ENCODE measurements at places on chromosomes 6 and 20. TPM values are rescaled to one million over a fixed set of nuclear protein-coding genes. Genes with fewer than 3 reads are reported as not detected.

DNA sequence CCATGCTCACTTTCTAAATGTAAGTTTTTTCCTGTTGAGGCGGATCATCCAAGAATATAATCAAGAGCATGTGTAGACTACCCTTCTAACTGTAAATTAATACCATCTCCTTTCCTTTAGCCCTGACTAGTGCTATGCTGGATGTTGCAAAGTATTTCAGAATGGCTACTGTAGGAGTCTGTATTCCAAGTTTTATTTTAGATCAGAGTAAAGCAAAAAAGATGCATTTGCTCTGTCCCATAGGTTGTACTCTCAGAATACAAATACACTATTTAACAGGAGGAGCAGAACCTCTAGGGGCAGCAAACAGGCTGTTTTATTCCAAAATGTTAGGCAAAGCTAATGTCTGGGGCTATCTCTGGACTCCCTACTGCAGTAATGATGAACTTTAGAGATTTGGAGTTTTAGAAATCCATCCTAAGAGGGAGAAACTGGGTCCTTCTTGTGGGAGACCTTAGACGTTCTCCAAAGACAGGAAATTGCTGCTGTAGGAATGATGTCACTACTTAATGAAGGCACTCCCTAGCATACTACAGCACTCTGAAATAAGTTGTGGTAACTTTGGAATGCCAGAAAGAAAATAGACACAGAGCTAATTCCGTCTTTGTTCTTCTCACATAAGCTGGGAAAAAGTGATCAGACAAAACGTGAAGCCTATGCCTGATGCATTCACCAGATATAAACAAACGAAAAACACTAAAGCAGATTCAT, 392.4 kb upstream of the HS3ST5 start:
- no peak for DNase-seq

- DNase-seq, result no peak
Measured at GRCh38 chr6:159892053-159892452, 1.3 kb downstream of the MAS1 start.

- DNase-seq, result no peak
Measured at GRCh38 chr20:60050193-60050947, 92.1 kb downstream of the CDH26 start.

- DNase-seq, result no peak
Measured at GRCh38 chr6:135941275-135942025, 89.9 kb downstream of the PDE7B start.

- DNase-seq, result peak; percentile 71
Measured at GRCh38 chr6:63805808-63806572, 170.4 kb downstream of the PHF3 start.

DNA sequence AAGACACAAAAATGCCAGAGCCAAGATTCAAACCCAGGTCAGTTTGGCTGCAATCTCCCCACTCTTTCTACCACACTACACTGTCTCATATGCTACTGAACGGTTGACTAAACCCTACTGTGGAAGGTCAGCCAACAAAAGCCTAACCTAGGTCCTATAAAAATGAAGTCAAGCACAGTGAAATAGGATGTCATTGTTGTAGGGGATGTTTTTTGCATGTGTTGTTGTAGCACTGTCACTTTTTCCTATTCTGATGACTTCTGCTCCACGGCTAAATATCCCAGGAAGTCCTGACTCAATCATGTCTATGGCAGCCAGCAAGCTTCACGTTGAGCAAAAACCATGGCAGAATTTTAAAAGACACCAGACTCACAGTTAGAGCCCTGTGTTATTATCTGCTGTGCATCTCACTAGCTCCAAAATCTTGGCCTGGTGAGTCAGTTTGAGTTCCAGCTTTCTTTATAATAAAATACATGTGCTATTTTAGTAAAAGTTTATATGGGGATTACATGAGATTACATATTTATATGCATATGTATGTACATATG, 322.1 kb upstream of the NT5E start:
- DNase-seq, result peak; percentile 48

DNA sequence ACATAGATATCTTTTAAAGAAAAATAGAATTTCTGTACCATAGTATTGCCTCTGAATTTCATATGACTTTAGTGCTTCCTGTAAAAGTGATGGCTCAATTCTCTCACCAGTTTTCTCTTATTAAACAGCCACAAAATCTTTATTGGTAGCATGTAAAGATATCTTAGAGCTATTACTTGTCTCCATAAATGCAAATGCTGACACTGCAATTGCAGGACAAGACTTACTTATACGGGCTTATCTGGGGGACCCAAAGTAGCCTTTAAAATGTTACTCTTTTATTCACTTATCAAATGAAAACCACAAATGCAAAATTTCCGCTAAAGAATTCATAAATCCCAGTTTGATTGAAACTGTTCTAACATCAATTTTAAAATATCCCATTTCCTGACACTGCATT, 287.1 kb upstream of the SPTLC3 start:
- no peak for DNase-seq

DNA sequence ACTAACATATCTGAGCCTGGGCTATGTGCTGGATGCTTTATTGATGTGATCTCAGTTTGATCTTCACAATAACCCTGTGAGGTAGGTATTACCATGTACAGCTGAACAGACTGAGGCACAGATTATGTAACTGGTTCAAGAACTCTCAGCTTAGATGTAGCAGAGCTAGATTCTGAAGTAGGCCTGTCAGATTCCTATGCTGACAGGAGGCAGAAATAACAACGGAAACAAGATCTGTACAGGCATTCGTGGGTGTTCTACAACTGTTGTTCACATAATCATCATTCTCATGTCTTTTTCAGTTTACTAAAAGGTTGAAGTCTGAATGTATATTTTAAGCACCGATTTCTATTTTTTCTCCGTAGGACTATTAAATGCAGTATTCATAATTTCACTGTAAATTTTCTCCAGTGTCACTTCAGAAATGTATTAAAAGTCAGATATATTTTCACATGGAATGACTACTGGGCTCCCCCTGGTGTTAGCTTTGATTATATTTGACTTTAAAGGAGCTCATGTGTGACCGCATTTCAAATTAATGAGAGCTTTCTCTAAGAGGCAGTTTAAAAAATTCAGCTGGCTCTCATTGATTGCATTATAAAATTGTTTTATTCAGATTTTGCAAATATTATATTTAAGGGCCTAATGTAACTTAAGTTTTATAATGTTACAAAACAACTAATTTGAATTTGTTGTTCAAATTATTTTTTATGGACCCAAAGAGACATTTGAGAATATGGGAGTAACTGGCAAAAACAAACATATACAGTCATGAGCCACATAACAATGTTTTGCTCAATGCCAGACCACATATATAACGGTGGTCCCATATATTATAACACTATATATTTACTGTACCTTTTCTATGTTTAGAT, 36.4 kb upstream of the SLC17A4 start:
- DNase-seq, result peak; percentile 4

The KCNS1 gene
- under 0.01 TPM for total RNA-seq

The CTSA gene
- total RNA-seq, result 73.2 TPM

The MCHR2 gene
- not detected for total RNA-seq

DNA sequence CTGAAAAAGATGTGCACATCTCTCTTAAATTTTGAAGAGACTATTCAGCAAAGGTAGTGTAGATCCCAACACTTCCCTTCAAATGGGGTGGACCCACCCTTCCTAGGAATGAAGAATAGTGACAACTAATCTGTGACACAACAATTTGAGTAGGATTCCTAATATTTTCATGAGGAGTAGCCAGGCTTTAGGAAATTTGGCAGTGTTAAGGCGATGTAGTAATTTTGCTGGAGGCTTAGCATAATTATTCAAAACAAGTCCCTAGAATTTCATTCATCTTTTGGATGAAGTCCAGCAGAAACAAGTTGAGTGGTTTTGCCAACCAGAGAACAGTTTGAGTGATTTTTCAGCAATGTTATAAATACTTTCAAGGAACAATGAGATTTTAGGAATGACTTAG, 52.4 kb downstream of the ELOVL4 start:
- DNase-seq, result no peak

The ADGB gene
- total RNA-seq, result not detected

DNA sequence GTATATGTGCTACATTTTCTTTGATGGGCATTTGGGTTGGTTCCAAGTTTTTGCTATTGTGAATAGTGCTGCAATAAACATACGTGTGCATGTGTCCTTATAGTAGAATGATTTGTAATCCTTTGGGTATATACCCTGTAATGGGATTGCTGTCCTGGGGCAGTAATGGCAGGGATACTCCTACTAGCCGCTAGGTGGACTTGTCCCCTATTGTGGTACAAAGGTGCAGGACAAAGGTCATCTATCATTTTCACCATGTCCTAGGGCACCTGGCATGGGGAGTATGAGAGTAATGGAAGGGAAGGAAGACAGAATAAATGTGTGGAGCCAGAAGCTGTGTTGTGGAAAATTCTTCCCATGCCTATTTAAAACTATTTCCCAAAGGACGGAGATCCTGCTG, 174.6 kb downstream of the CLIC5 start:
- no peak for DNase-seq

DNA sequence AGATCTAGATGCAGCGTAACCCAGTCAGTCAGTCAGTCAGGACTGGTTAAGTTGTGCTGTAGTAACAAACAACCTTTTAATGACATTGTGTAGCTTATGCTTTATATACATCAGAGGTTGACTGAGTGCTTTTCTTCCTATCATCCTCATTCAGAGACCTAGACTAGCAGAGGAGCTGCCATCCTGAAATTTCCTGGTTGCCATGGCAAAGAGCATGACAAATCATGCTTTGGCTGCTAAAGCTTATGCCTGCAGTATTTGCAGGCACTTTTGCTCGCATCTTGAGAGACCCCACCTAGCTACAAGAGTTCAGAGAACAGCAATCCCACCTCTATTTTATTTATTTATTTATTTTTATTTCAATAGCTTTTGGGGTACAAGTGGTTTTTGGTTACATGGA, 244.0 kb downstream of the BTBD3 start:
- DNase-seq, result no peak

The LBP gene
- 0.13 TPM for total RNA-seq

The RNF182 gene
- 0.38 TPM for total RNA-seq

GRCh38 chr6:13026557-13026956, 301.8 kb downstream of the TBC1D7 start:
- no peak for DNase-seq

DNA sequence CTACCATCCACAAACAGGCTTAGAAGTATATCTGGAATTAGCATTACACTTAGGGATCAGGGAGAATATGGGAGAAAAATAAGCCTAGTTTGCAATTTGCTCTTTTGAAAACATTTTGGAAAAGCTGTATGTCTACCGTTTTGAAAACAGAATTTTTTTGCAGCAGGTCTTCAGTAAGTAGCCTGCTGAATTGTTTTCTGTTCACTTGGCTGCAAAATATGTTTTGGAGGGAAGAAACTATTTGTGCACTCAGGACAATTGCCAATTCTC, 39.6 kb downstream of the ILRUN start:
- no peak for DNase-seq

The SLC22A1 gene
- not detected for total RNA-seq

DNA sequence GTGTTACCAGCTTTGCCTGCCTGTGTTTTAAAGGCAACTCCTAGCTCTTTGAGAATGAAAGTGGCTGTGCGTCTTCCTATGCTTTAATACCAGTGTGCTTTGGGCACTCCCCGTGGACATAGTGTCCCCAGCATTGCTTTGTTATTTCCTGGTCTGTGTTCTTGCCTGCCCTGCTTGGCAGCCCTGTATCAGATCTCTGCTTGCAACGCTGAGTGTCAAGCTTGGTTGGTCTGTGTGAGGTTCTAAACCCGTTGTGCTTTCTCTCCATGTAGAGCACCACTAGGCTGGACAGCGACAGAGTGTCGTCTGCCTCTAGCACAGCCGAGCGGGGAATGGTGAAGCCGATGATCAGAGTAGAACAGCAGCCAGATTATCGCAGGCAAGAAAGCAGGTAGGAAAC, 80.2 kb downstream of the AFDN start:
- peak; percentile 89 for DNase-seq

The TCP11 gene
- total RNA-seq, result 0.13 TPM

- DNase-seq, result no peak
Measured at GRCh38 chr6:91865889-91866288, 1279.0 kb upstream of the MAP3K7 start.

DNA sequence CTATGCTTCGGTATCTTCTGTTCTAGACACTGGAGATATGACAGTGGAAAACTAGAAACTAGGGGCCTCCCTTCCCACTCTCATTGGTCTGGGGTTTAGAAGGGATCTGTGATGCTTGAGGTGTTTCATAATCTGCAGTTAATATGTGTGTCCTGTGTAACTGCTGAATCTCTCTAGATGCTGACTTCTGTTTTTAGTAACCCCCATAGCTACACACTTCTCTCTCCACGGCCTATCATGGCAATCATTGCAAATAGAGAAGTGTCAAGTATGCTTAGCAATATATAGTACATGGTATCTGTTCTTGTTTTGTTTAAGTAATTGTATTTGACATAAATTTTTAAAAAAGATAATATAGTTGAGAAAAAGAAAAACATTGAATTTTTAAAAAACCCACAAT, 394.6 kb upstream of the MMS22L start:
- no peak for DNase-seq

DNA sequence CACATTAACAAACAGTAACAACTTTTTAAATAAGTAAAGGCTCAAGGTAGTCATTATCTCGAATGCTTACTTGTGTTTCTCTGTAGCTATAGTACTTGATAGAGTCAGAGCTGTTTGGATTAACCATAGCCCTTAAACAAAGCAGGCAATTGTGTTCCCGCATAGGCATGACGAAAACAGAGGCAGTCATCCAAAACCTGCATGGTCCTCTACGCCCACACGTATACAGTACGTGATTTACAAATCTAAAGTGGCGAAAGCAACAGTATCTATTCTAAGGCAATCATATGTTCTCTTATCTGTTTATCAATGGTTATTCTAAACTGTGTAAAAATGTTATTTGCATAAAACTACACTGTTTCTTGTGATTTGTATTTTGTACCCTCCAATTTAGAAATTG, 31.8 kb downstream of the HFE start:
- no peak for DNase-seq

- no peak for DNase-seq
Measured at GRCh38 chr20:10795286-10796026, 121.7 kb upstream of the JAG1 start.

DNA sequence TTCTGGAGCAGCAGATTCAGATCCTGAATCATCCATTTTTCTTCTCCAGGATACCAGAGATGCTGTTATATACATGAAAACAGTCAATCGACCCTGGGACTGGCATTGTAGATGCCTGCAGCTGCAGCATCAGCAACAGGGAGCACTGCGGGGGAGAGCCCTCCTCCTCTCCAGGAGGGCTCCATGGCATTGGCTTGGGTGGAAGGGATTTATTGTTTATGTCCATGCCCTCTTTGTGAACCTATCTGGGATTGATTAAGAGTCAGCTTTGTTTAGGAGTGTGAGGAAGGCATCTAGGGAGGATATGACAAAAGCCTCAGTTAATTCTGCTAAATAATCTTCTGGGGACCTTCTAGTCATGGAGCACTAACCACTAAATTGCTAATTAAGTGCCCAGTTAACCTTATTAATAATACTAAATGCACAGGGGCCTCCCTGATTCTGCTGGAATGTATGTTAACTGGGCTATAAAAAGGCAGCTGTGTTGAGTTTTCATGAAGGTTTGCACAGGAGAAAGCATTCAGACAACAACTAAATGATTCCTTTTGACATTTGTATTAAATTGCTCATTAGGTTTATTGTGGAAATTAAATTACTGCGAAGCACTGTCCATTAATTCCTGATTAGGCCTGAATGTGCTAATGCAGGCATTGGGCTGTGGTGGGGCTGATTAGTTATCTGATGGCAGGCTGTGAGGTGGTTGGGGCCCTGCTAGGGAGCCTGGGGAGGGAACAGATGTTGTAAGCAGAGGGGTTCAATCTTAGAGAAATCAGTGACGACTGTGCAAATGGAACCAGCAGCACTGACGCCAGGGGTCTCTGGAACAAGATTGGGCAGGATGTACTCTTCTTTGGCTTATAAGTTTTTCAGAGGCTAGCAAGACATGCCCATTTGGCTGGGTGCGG, 57.6 kb downstream of the IMPG1 start:
- DNase-seq, result no peak

All from dermis microvascular lymphatic vessel endothelial cell (primary cell).